ENCODE measurements at places on chromosomes 7 and 10.

DNA sequence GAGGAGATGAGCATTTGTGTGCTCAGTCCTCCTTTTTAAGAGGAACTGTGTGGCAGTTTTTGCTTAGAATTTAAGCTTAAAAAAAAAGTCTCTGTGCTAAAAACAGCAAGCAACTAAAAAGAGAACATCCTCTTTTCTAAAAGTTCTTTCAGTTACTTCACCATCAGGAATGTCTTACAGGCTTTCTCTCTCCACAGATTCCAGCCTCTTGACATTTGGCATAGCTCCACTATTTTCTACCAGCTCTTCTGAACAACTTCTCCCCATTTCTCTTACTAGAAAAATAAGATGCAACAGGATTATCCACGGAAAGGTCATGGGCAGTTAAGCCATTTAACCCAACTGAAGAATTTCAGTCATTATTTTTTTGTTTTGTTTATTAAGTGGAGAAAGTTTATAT, 13.2 kb downstream of the PCLO start:
- DNase-seq, result no peak

DNA sequence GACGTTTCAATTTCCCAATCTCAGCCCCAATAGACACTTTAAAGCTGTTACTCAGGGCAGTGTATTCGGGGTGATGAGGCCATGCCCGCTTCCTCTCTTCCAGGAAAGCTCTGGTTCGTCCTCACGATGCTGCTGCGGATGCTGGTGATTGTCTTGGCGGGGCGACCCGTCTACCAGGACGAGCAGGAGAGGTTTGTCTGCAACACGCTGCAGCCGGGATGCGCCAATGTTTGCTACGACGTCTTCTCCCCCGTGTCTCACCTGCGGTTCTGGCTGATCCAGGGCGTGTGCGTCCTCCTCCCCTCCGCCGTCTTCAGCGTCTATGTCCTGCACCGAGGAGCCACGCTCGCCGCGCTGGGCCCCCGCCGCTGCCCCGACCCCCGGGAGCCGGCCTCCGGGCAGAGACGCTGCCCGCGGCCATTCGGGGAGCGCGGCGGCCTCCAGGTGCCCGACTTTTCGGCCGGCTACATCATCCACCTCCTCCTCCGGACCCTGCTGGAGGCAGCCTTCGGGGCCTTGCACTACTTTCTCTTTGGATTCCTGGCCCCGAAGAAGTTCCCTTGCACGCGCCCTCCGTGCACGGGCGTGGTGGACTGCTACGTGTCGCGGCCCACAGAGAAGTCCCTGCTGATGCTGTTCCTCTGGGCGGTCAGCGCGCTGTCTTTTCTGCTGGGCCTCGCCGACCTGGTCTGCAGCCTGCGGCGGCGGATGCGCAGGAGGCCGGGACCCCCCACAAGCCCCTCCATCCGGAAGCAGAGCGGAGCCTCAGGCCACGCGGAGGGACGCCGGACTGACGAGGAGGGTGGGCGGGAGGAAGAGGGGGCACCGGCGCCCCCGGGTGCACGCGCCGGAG, 2.6 kb downstream of the GJD4 start:
- no peak for DNase-seq

- no peak for DNase-seq
These were observed 60.8 kb upstream of the SORCS3 start for GRCh38 chr10:104580321-104580720.

GRCh38 chr7:43112459-43112940, at the start of gene HECW1:
Gene HECW1 (plus strand): TSS chr7:43112647. CDS start chr7:43243906, 131,259 bp downstream.
- DNase-seq, result no peak

GRCh38 chr7:64758151-64758550, 36.1 kb upstream of the ZNF138 start:
- DNase-seq, result no peak

GRCh38 chr7:101952355-101953247, 135.2 kb downstream of the CUX1 start:
- DNase-seq, result no peak

DNA sequence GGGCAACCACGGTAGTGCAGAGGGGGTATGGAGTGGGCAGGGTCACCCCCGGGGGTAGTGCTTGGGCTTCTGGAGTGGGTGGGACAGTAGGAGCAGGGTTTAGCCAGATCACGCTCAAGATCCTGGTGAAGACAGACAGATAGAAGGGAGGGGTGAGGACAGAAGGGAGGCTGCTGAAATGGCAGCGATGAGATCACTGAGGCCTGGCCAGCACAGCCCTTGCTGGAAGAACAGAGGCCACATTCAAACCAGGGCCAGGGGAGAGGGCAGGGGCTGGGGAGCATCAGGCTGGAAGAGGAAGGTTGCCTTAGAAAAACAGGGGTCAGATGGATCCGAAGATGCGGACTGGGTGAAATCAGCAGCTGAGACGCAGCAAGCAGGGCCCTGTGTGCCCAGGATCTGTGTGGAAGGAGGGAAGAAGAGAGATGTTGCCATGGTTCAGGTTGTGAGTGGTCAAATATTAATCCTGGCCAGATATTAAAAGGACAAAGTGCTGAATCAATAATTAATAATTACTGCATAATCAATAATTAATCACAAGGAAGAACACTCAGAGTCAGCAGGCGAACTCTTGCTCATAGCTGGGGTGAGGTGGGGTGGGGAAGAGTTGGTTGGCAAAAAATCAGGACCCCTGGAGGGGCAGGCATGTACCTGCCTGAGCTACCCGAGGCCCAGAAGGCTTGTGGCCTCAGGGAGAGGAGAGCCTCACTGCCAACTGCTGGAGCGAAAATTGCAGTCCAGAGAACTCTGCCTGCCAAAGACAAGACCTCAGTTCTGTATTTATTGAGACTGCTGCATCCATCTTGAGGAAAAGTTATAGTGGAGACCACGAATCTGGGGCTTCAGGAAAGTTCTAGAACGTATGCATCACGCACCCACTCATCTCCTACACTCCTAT, 105.7 kb downstream of the GRB10 start:
- DNase-seq, result no peak

GRCh38 chr7:108046952-108047506, 44.1 kb upstream of the LAMB1 start:
- DNase-seq, result no peak

DNA sequence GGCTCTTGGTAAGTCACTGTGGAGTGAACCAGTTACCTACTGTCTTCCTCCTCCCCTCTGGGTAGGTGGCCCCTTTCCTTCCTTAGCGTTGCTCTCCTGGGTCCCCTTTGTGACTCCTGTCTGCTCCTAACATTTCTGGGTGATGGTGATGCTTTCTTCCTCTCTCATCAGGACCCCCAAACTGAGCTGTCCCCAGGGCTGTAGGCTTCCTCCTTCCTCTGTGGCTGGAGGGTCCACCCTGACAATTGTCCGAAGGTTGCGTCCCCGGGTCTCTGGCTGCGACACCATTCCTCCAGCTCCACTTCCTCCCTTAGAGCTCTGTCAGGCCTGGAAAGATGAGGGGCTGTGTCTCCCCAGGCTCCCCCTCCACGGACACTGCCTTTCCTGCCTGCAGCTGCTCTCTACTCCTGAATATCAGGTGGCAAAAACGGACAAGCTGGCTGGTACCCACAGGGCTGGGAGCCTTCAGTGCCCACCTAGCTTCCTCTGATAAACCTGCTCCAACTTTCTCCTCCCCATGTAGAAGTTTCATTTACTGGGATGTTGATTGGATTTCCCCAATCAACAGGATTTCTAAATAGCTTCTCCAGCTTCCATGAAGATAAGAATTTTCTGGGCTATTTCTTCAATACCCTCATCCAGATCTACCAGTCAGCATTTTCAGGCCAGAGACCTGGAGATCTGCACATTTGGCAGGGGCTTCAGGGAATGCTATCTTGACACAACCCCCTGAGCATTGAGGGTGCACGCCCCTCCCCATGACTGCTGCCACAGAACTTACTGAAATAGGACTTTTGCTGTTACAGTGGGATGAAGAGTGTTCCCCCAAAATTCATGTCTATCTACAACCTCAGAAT, 506.5 kb downstream of the TCERG1L start:
- DNase-seq, result no peak

DNA sequence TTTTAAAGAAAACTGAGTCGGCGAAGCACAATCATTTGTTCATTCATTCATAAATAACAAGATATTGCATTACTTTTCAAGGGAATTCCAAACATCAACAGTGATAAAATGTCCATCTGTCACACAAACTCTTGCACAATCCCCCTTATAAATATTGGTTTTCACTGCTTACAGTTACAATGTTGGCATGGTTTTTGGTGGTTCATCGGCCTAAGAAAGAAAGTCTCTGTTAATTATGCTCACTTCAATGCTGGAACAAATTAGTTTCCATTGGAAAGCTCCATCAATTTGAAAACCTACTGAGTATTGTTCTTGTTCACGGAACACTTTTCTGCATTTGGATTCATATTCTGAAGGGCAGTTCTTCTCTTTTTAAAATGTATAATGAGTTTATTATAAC, 188.5 kb downstream of the JAZF1 start:
- no peak for DNase-seq

DNA sequence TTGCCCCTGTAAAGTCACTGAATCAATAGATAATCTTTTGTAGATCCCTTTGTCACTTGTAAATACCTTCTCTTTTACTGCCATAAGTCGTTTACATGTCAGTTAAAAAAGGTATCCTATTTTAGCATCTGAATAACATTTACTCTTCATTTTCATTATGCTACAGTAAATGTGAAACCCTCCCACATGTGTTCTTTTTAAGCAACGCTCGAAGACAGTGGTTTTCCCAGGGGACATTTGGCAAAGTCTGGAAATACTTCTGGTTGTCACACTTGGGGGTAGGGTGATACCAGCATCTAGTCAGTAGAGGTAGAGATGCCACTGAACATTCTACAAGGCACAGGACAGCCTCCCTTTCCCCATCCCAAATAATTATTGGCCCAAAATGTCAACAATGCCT, 23.7 kb downstream of the ATAD1 start:
- no peak for DNase-seq
